ENCODE measurements at places on chromosomes 5 and 9. TPM values are rescaled to one million over a fixed set of nuclear protein-coding genes. Genes with fewer than 3 reads are reported as not detected.

GARIN3 gene
- polyA plus RNA-seq, result not detected

NPR3 gene
- polyA plus RNA-seq, result 8.6 TPM

PCDHB14 gene
- polyA plus RNA-seq, result 10.1 TPM

ROPN1L gene
- polyA plus RNA-seq, result 1.1 TPM

SHOC1 gene
- 0.78 TPM for polyA plus RNA-seq

C5orf52 gene
- not detected for polyA plus RNA-seq

SOHLH1 gene
- polyA plus RNA-seq, result not detected

CRHBP gene
- 19.2 TPM for polyA plus RNA-seq

PCDHB7 gene
- polyA plus RNA-seq, result 4.5 TPM

CDKN2B gene
- polyA plus RNA-seq, result 0.54 TPM

PCDHA12 gene
- polyA plus RNA-seq, result 0.14 TPM

IFNA21 gene
- polyA plus RNA-seq, result not detected

SIT1 gene
- polyA plus RNA-seq, result 0.21 TPM

SGCD gene
- polyA plus RNA-seq, result 4.9 TPM

C1QTNF3 gene
- 50.9 TPM for polyA plus RNA-seq

ZNF300 gene
- polyA plus RNA-seq, result 38.5 TPM

LRRC14B gene
- not detected for polyA plus RNA-seq

DMRTA1 gene
- polyA plus RNA-seq, result 1.9 TPM

CDKN2A gene
- polyA plus RNA-seq, result not detected

PCDHA3 gene
- polyA plus RNA-seq, result 0.21 TPM

CARTPT gene
- polyA plus RNA-seq, result not detected

SEMA5A gene
- polyA plus RNA-seq, result 37.4 TPM

IL7R gene
- polyA plus RNA-seq, result 1.5 TPM

TYRP1 gene
- polyA plus RNA-seq, result 3.1 TPM

OR1J2 gene
- not detected for polyA plus RNA-seq

HTR1A gene
- polyA plus RNA-seq, result not detected

TRIM14 gene
- 4.5 TPM for polyA plus RNA-seq

PCDHGA7 gene
- 2.1 TPM for polyA plus RNA-seq

WDR38 gene
- 0.31 TPM for polyA plus RNA-seq

PGGT1B gene
- 31.2 TPM for polyA plus RNA-seq

KIF3A gene
- polyA plus RNA-seq, result 36.4 TPM

SV2C gene
- 0.05 TPM for polyA plus RNA-seq

MEIKIN gene
- polyA plus RNA-seq, result not detected

ACTL7B gene
- polyA plus RNA-seq, result not detected

SLC6A19 gene
- polyA plus RNA-seq, result 72.8 TPM

FBP2 gene
- polyA plus RNA-seq, result 0.11 TPM

MSX2 gene
- 0.47 TPM for polyA plus RNA-seq

FOXD4 gene
- polyA plus RNA-seq, result 0.11 TPM

DNAI1 gene
- polyA plus RNA-seq, result 2.0 TPM
